ENCODE measurements at places on chromosomes 6 and 20. TPM values are rescaled to one million over a fixed set of nuclear protein-coding genes. Genes with fewer than 3 reads are reported as not detected.

Gene OR12D3
- not detected for total RNA-seq

Gene GRM4
- total RNA-seq: 0.21 TPM

Gene CGA
- total RNA-seq: 0.23 TPM

Gene ME1
- 40.5 TPM for total RNA-seq

Gene PAK5
- total RNA-seq: not detected

Gene ZKSCAN8
- total RNA-seq: 3.8 TPM

Gene TP53INP2
- 7.8 TPM for total RNA-seq

Gene ACTL10
- total RNA-seq: not detected

Gene SYS1
- total RNA-seq: 22.2 TPM

Gene CRISP2
- total RNA-seq: not detected

Gene QKI
- 57.1 TPM for total RNA-seq

Gene SCUBE3
- 0.05 TPM for total RNA-seq

Gene MAPK13
- total RNA-seq: 1.00 TPM

Gene LZTS3
- total RNA-seq: 5.3 TPM

Gene HAO1
- not detected for total RNA-seq

Gene RAET1L
- total RNA-seq: 0.35 TPM

Gene CCN6
- total RNA-seq: not detected

Gene ARMC2
- total RNA-seq: 2.8 TPM

Gene HCRTR2
- not detected for total RNA-seq

Gene CFAP61
- total RNA-seq: 0.16 TPM

Gene INSM1
- total RNA-seq: not detected

Gene ERVFRD-1
- total RNA-seq: not detected

Gene OR12D1
- total RNA-seq: not detected

Gene KIF6
- total RNA-seq: 0.30 TPM

Gene BEND3
- 3.1 TPM for total RNA-seq

Gene LY6G5B
- 3.8 TPM for total RNA-seq

Gene TRIM10
- not detected for total RNA-seq

Gene MYCT1
- not detected for total RNA-seq

Gene BIRC7
- total RNA-seq: 2.3 TPM

Gene DEF6
- not detected for total RNA-seq

All from A549 treated with Mapracorat at 1 μM for 4 hours (cell line).